ENCODE measurements at places on chromosomes 1 and 21.

GRCh38 chr1:162970021-162970420, 99.1 kb upstream of the RGS4 start:
- no peak for DNase-seq

DNA sequence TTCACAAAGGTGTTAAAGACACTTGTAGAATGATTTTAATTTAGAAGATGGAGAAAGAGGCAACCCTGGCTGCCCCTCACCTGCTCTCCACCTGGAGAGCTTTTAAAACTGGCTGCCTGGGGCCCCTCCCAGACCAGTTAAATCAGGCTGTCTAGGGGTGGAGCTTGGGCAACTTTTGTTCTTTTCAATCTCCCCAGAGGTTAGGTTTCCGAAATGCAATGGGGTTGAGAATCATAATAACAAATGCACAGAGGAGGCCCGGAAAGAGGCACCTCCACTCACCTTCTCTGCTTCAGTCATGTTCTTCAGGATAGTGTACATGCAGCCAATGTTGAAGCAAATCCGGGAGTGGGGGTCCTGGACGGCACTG, 400 bp downstream of the NCF2 start:
- no peak for DNase-seq

DNA sequence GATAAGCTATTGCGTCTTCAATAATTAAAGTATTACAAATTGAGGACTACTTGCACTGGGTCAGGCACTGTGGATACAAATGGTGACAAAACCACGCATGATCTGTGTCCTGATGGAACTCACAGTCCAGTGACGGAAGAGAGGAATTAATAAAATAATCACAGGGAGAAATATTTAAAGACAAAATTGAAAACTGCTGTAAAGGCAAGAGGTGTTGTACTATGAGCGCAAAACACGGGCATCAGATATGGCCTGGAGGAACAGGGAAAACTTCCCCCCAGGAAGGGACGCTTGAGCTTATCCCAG, 16.6 kb upstream of the SLAMF6 start:
- DNase-seq, result no peak

GRCh38 chr1:94702442-94702815, 117.7 kb upstream of the SLC44A3 start:
- no peak for DNase-seq

GRCh38 chr1:110708974-110709440, 34.3 kb upstream of the KCNA3 start:
- DNase-seq, result no peak

DNA sequence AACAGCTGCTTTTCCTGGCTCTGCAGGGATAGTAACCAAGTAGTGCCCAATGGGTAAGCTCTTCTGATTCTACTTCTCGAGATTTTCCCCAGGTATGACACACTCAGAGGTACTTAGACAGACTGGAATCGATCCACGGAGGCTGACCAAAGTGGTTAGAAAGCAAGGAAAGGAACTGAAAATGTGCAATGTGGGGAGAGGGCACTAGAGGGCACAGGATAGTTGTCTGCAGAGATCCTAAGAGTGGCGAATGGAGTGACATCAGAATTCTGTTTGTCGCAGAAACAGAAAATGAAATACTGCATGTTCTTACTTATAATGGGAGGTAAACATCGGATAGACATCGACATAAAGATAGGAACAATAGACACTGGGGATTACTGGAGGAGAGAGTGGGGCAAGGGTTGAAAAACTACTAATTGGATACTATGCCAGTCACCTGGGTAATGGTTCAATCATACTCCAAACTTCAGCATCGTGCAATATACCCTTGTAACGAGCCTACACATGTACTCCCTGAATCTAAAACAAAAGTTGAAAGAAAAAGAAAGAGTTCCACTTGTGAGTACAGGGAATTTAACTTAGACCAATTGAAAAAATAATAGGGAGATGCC, 23.3 kb downstream of the CYP2J2 start:
- DNase-seq, result no peak

DNA sequence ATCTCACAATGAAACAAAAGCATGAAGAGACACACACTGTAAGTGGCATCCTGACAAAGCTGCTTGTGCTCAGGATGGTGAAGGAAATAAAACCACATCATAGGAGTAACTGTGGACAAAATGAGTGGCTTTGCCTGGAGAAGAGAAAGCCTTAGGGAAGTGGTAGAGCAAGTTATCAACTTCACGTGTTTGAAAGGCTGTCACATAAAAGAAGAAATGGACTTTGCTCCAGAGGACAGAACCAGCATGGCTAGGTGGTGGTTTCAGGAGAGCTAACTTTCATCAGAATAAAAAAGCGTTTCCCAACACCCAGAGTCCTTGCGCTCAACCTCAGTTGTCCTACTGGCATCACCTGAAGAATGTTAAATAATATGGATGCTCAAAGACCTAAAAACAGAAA, 139.9 kb downstream of the SETD4 start:
- no peak for DNase-seq

- DNase-seq, result no peak
Observed at GRCh38 chr1:226710501-226710900, 28.6 kb downstream of the ITPKB start.

- no peak for DNase-seq
Observed at GRCh38 chr1:111878091-111878490, 111.4 kb downstream of the KCND3 start.

GRCh38 chr1:85132078-85132720, 68.6 kb downstream of the SYDE2 start:
- DNase-seq, result no peak

DNA sequence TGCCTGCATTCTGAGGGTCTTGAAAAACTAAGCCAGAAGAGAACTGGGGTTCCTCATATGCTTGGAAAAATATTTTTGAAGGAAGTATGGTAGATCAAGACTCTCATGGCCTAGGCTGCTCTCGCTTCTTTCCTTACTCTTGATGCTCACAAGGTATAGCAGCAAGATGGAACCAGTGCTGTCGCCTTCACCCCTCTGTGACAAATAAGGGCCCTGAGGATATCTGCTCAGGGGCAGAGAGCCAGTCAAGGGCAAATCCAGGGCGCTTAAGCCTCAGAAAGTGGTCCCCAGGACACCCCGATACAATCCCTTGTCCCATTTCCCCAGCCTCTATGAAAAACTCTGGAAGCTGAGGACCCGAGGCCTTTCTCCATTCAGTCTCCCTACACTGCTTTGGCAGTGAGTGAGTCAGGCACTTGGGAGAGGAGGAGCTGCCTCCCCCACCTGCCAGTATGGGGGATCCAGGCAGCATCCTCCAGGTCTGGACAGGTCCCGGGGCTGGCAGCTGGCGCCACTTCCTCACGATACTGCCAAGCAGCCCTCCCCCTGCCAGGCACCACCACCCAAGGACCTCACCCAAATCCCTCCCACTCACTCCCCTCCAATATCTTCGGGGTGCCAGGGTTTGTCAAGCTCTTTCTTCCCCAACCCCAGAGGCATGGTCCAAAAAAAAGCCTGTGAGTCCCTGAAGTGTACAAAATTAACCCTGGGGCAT, 1.3 kb downstream of the IGSF9 start:
- DNase-seq, result no peak

DNA sequence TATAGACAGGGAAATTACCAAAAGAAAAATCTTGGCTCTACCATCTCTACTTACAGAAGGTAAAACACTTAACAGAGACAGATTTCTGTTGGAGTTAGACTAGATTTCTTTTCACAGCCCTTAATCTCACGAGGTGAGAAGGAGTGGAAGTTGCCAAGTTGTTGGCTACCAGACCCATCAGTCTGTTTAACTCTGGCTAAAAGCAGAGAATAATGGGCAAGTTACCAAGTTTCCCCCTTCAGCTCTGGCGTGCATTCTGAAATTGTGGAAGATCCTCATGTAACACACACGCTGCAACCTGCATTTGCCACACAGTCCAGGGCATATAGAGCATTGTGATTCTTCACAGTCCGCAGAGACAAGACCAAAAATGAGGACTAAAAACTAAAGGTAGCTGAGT, 49.3 kb downstream of the STX6 start:
- DNase-seq, result no peak
